ENCODE measurements at places on chromosomes 16 and 17.
A peak's percentile ranks its signal among the peaks of the same experiment; 100 is the strongest.

DNA sequence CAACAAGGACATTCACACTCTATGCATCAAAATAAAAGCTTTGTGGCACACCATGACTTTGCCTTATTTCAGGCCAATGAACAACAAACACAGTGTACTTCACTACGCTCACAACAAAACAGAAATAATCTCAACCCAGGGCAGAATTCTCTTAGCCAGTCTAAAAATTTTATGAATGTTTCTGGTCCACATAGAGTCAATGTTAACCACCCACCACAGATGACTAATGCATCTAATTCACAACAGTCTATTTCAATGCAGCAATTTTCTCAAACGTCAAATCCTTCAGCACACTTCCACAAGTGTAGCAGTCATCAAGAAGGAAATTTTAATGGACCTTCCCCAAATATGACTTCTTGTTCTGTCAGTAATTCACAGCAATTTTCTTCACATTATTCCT is 101.7 kb downstream of the CHD9 start:
- no peak for DNase-seq

GRCh38 chr16:56793492-56793891 is 63.6 kb downstream of the NUP93 start:
- peak; percentile 50 for DNase-seq

GRCh38 chr16:85286066-85286831 is 174.0 kb upstream of the CIBAR2 start:
- DNase-seq: no peak

GRCh38 chr16:66919569-66920298 is 1.0 kb upstream of the CDH16 start:
- DNase-seq: no peak

DNA sequence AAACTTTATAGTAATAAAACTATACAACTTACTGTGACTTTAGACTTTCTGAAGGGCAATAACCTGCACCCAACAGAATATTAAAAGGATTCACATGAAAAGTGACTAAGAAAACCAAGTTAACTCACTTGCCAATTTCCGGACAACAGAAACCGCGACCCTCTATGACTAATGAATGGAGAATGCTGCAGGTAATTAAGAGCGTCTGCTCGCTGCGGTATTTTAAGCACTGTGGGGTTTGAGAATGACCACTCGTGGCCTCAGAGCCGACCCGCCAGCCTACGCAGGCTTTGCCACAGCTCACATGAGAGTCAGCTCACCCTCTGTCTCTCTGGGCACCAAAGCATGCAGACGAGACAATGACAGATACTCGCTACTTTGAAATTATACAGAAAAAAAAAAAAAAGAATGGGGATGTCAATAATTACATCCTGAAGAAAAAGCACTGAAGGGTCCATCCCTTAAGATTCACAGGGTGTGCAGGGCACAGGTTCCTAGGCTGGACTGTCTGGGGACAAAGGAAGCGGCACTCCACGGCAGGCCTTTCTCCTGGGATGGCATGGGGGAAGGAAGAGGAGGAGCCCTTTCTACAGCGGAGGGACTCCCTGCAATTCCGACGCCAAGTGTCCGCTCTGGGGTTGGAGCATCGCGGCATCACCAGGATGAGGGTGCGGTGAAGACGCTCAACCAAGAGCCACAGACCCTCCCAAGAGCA is 35.0 kb downstream of the ZCCHC14 start:
- no peak for DNase-seq

DNA sequence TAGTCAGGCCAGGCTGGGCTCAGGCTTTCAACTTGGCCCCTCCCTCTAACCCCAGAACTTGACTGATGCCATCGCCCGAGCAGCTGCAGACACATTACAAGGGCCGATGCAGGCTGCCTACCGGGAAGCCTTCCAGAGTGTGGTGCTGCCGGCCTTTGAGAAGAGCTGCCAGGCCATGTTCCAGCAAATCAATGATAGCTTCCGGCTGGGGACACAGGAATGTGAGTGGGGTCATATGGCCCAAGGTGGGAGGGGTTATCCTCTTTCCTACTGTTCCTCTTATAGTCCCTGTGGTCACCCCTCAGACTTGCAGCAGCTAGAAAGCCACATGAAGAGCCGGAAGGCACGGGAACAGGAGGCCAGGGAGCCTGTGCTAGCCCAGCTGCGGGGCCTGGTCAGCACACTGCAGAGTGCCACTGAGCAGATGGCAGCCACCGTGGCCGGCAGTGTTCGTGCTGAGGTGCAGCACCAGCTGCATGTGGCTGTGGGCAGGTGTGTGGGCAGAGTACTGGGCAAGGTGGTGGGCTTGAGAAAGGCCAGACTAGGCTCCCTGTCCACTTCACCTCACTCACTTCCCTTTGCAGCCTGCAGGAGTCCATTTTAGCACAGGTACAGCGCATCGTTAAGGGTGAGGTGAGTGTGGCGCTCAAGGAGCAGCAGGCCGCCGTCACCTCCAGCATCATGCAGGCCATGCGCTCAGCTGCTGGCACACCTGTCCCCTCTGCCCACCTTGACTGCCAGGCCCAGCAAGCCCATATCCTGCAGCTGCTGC is 2.1 kb upstream of the NRN1L start:
- DNase-seq: no peak

DNA sequence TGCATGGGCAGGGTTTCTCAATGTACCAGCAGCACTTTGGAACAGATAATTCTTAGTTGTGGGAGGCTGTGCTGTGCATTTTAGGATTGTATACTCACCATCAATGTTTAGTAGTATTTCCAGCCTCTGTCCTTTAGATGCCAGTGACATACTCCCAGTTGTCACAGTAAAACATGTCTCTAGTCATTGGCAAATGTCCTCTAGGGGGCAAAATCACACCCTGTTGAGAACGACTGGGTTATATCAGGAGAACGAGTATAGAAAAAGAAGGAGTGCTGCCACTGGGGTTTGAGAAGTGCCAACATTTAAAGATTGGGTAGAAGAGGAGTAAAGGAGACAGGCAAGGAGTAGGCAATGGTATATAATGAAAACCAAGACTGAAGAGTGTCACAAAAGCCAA is 37.9 kb upstream of the SMIM36 start:
- peak; percentile 62 for DNase-seq

GRCh38 chr17:28008513-28008912 is 34.0 kb upstream of the NLK start:
- peak; percentile 80 for DNase-seq

DNA sequence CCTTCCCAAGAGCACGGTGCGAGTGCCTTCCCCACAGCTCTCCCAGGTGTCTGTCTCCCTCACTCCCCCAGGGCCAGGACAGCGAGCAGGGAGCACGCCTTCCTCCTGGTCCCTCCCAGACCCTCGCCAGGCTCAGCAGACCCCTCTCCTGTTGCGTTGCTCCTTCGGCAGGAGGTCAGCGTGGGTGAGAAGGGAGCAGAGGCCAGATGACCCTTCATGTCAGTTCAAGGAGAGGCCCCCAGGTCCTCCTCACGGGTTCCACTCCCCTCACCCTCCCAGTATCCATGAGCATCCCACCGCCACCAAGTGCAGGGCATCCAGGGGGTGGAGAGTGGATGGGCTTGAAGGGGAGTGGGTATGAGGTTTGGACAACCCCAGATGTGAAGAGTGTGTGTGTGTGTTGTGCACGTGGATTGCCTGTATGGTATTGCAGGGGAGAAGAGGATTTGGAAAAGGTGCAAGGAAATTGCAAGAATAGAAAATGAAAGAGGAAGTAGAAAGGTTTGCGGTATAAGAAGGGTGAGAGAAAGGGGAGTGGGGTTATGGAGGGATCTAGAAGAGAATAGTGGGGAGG is 17.7 kb downstream of the SGCA start:
- peak; percentile 82 for DNase-seq

- DNase-seq: no peak
Measured at GRCh38 chr16:52546291-52547003, 496 bp downstream of the TOX3 start.

GRCh38 chr17:39235555-39236449 is 10.1 kb upstream of the STAC2 start:
- peak; percentile 94 for DNase-seq

- DNase-seq: no peak
Measured at GRCh38 chr17:8995711-8996110, 25.6 kb upstream of the NTN1 start.

GRCh38 chr17:57440522-57441269 is 184.4 kb downstream of the MSI2 start:
- DNase-seq: no peak

DNA sequence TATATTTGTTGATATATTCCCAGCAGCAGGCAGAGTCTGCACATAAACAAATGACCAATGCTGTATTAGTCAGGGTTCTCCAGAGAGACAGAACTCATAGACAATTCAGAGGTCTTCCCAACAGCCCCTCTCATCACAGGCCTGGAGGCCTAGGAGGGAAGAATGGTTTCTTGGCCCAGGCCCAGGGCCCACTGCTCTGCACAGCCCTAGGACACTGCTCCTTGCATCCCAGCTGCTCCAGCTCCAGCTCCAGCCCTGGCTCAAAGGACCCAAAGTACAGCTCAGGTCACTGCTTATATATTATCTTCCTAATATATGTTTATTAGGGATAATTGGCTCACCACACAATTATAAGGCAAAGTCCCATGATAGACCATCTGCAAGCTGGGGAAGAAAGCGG is 749.9 kb downstream of the KCNJ2 start:
- no peak for DNase-seq

- DNase-seq: no peak
Measured at GRCh38 chr17:43822570-43823190, 10.3 kb downstream of the MPP3 start.

DNA sequence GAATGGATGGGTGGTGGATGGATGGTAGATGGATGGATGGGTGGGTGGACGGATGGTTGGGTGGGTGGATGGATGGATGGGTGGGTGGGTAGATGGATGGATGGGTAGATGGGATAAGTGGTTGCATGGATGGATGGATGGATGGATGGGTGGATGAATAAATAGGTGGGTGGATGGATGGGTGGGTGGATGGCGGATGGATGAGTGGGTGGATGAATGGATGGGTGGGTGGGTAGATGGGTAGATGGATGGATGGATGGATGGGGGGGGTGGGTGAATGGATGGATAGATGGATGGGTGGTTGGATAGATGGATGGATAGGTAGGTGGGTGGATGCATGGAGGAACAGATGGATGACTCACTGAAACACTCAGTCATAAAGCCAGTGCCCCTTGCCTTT is 51.0 kb upstream of the FASN start:
- DNase-seq: no peak

- DNase-seq: no peak
Measured at GRCh38 chr17:4837471-4838308, 4.5 kb downstream of the MINK1 start.

- DNase-seq: no peak
Measured at GRCh38 chr16:12818326-12818725, 14.6 kb upstream of the CPPED1 start.

GRCh38 chr17:40122999-40123810 is 1.4 kb downstream of the MSL1 start:
- peak; percentile 56 for DNase-seq

GRCh38 chr17:38326996-38327792 is 16.6 kb downstream of the GPR179 start:
- peak; percentile 96 for DNase-seq

GRCh38 chr17:75498039-75498725 is 17.2 kb downstream of the CASKIN2 start:
- peak; percentile 99 for DNase-seq

GRCh38 chr16:72908362-72909167 is 139.4 kb downstream of the ZFHX3 start:
- no peak for DNase-seq

DNA sequence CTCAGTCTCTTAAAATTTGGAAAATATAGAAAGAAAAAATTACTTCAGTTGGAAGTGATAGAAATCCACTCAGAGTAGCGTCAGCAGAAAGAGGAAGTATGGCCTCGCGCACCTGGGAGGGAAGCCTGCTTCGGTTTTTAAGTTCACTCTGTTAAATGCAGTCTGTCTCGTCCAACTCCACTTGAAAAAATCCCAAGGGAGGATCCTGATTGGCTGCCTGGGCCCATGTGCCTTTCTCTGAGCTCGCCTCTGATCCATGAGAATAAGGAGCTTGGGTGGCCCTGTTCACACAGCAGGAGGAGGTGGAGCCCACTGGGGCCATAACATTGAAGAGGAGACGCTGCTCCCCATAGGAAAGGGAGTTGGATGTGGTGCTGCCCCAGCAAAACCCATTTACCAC is 40.7 kb downstream of the DNAJA2 start:
- DNase-seq: peak; percentile 94

- no peak for DNase-seq
Measured at GRCh38 chr16:63925221-63925620, 1196.6 kb downstream of the CDH11 start.

- peak; percentile 80 for DNase-seq
Measured at GRCh38 chr17:82236142-82236971, 7.5 kb downstream of the SLC16A3 start.

DNA sequence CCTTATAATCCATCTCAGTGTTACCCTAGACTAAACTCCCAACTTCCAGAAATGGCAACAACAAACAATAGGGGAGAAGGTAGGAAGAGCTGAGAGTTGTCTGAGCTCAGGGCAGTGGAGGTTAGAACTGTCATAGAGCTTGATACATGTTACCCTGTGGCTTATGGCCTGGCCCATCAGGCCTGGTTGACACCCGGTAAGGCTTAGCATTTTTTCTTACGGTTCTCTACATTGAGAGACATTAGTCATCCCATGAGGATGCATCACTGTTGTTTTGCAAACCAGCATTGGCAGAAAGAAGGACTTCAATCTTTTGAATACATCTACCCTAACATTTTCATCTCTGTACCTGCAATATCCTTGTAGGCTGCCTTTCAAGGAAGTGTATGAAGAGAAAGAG is 226.6 kb downstream of the PHKB start:
- no peak for DNase-seq

DNA sequence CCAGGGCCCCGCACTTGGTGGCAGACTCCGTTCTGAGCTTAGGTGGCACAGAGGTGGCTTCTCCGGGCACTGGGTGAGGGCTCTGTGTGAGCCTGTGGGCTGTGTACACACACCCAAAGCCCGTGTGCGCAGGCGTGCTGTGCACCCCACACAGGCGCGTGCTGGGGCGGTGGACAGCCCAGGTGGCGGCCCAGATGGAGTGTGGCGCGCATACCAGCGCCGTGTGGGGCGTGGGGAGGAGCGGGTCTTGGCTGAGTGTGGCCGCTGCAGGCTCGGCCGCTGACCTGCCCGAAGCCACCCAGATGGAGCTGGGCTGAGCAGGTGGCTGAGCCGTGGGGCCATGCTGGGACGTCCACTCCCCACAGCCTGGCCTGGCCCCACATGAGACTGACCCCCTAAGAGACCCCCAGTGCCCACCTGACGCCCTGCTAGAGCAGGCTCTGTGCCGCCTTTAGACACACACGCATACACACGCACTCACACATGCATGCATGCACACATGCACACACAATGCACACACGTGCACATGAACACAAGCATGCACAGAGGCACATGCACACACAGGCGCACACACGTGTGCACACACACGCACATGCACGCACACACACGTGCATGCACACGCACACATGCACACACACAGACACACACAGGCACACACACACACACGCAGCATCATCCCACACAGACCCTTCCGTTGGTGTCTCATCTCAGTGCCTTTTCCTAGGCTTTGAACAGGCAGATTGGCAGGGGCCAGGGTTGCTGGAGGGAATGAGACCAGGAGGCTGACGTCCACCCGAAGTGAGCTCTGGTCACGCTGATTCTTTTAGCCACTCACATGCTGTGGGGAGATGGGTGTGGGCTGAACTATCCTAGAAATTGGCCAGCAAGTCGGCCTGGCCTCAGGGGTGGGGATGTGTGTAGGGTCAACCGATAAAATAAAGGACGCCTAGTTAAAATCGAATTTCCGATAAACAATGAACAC is 2.1 kb downstream of the PRR35 start:
- DNase-seq: no peak
